ENCODE measurements at places on chromosomes 2 and 18.
A peak's percentile ranks its signal among the peaks of the same experiment; 100 is the strongest.

GRCh38 chr2:110714452-110715224, 17.7 kb upstream of the ACOXL start:
- DNase-seq = no peak

DNA sequence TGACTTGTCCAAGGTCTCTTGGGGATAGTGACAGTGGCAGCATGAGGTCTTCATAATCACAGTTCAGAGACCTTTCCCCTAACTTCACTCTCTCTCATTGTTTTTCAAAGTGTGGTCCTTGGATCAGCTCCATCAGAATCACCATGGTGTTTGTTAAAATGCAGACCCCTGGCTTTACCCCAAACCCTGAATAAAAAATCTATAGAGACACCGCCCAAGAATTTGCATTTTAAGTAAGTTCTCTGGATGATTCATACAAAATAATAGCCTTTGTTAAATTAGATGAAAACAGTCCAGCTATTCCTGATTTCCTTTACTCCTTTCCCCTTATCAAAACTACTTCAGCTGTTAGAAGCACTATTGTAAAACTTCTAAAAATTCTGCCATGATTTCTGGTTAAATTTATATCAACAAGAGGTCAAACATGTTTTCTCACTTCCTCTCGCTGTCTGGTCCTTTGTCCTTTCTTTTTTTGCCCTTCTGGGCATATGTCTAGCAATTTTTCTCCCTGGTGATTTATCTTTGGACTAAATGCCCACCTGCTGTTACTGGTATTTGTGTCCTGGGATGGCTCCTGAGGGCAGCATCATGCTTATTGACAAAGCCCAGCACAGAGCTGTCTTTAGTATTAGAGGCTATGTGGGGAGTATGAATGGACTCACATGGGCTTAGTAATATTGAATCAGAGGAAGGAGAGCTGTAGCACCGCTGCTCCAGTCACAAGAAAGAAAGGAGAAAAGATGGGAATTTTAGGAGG, 63.4 kb downstream of the LHCGR start:
- DNase-seq = no peak

DNA sequence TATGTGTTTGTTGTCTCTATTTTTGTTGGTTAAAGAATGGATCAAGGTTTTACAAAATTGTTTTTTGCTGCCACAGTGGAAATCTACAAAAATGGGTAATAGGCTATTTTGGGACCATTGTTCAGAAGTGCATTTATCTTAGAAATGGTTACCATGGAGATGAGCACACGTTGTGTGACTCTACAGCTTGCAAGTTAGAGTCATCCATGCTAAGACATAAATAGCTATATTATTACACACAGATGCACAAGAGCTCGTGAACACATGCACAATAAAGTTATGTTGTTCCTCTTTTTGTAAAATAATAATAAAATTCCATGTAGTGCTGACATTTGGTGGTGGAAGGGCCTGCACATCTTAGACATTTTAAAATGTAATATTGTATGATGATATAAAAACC, 15.5 kb upstream of the DUSP19 start:
- no peak for DNase-seq

GRCh38 chr2:233988581-233988980, 61.9 kb upstream of the SPP2 start:
- DNase-seq = no peak

DNA sequence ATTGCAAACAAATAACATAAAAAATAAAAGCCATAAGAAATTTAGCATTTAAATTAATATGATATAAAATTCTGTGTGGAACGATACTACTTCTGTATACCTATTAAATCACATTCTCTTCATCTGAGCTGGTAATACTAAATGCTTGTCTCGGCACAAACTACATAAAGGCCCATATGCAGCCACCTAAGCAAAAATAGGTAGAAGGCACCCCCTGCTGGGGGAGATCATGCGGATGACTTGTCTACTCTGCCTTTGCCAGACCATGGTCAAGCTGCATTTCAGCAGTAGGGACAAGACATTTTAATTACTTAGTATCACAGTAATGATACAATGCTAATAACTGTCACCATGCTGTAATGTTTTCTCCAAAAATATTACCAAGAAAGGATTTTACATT, 108.0 kb downstream of the CDH19 start:
- peak; percentile 0 for DNase-seq

DNA sequence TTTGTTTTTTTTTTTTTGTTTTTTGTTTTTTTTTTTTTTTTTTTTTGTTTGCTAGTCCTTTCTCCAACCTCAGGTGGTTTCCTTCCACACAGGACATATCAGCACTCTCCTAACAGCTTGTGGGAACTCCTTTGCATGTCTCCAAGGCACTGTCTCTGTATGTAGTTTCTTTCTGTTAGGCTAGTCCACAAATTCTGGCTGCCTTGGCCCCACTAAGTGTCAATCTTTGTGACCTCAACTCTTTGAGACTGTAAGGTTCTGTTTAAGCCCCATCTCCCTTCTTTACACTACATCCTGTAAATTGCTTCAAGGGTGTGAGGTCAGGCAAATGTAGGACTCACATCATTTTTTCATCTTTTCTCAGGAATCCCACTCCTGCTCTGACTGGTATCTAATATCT, 85.1 kb downstream of the NCOA1 start:
- DNase-seq = no peak

GRCh38 chr2:17915099-17915498, 36.6 kb downstream of the KCNS3 start:
- no peak for DNase-seq

- DNase-seq = no peak
These were observed 58.4 kb downstream of the SEMA4F start for GRCh38 chr2:74712223-74713053.

DNA sequence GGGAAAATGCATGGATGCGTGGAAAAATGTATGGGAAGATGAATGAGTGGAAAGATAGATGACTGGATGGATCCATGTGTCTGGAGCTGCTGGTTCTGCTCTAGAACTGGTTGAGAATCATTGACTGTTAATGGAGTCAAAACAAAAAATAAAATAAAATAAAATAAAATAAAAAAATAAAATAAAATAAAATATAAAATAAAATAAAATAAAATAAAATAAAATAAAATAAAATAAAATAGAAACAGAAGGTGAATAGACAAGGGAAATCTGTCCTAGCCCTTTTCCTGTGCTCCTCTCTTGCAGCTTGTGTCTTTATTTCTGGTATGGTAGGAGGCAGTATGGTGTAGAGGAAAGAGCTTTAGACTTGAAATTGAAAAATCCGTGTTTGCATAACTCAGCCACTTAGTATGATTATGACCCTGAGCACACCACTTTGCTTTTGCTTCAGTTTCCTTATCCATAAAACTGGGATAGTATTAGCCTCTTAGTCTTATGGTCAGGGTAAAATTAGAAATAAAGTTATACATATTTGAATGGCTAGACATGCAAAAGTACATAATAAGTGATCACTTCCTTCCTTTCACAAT, 51.0 kb downstream of the PSD4 start:
- DNase-seq = no peak

- no peak for DNase-seq
These were observed 370.8 kb downstream of the TMEM182 start for GRCh38 chr2:103132536-103133217.

DNA sequence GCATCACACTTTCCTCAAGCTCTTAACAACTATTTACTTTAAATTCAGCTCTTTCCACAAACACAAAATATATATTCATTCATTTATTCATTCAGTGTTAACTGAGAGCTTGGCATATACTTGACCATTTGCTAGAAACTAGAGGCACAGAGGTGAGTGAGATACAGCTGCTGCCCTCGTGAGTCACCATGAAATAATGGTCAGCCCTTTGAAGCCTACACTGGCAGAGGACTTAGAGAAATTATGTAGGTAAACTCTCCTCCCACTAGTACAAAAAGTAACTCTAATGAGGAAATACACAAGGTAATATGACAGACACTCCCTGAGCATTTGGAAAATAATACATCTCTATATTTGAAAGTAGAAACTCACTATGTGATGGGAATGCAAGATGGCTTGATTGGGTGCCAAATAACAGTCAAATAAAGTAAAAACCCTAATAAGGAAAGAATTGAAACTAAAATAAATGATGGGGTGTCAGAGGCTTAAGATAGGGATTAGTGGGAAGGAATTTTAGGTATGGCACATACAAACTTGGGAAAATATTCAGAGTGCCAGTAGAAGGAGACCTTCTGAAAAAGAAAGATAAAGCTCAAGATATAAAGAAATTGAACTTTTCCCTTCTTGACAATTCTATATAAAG, 61.1 kb downstream of the ANTXR1 start:
- no peak for DNase-seq

DNA sequence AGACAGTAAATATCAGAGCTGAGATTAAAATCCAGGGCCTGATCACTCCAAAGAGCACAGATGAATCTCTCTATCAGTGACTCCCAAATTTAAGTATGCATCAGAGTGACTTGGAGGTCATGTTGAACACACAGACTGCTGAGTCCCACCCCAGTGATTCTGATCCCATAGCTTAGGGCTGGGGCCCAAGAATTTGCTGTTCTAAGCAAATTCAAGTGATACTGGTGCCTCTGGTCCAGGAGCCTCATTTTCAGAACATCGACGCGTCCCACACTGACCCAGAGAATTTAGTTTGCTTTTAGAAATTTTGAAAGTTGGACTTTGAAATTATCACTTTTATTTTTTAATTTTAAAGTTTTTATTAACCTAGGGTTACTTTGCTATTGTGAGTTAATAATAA, 72.7 kb upstream of the NETO1 start:
- no peak for DNase-seq

DNA sequence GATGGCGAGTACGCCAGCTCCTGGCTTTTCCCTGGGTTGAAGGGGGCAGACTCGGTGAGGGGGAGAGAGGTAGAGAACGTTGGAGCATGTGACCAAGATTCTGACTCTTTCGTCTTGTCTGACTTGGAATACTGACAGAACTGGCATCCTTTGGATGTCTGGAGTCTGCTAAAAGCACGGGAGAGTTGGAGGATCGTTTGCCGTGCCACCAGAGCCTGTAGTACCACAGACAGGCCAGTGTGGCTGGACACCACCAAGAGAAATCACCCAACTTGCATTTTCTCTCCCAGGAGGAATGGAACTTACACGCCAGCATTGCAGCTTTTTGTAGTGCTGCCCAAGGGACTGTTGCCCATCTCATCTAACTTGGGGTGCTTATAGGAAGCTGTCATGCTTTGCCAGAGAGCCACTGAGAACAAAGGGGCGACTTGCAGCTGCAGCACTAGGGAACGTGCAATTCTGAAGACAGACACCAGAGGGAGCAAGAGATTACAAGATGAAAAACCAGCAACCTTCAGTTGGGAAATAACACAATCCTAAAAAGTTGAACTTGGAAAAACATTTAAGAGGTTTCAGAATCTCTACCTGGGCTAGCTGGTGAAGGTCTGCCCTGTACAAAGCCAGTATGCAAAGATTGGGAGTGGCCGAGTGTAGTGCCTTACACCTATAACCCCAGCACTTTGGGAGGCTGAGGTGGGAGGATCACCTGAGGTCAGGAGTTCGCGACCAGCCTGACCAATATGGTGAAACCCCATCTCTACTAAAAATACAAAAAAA, 24.1 kb downstream of the PSMG2 start:
- peak; percentile 55 for DNase-seq

Data from amygdala (tissue), 56 donors.